ENCODE measurements at places on chromosomes 4 and X.

GRCh38 chr4:177975315-177975987 is 533.2 kb upstream of the AGA start:
- DNase-seq = no peak

GRCh38 chr4:108431986-108432385 is 188.4 kb upstream of the RPL34 start:
- DNase-seq = no peak

DNA sequence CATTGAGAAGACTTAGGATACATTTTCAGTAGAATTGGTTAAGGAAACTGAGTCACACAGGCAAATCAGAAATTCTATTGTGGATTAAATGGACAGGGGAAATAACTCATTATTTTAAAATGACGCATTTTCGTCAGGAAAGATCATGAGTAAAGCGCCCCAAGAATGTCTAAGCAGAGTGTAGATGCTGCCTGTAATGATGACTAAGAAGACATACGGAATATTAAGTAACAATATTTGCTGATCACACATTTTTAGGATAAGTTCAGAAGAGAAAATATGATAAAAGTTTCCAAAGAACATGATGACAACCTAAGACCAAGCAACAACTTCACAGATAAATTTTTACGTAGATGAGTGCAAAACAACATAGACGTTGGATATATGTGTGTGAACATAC is 596.3 kb upstream of the TENM3 start:
- DNase-seq = no peak

GRCh38 chr4:37858872-37859271 is 32.0 kb upstream of the TBC1D1 start:
- DNase-seq = no peak

DNA sequence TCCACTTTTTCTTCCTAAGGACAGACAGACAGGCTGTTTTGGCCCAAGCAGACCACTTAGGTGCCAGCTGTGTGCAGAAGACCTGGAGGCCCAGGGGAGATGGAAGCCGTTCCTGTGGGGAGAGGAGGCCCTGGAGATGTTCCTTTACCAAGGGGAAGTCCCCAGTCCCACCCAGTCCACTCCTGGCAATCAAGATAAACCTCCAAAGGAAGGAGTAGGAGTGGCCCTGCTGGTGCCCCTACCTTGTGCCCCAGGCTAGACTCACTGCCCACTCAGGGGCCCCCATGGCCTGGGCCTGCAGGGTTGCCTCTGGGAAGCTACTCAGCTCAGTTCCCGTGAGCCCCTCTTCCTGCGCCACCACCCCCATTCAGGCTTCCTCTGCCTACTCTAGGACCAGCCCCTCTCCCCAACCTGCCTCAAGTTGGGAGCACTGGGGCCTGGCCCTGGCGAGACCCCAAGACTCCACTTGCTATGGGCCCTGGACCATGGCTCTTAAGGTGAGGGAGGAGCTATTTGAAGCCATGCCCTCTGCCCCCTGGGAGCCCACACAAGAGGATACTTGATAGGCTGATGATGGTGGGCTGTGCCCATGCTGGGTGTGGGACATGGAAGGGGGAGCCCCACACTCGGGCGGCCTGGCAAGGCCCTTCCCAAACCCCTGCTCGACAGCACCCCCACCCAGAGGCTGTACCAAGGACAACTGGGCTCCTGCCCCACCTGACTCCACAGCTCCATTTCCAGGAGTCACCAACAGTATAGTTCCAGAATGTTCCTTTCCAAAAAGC is 24.8 kb upstream of the RNF4 start:
- DNase-seq = no peak

- DNase-seq = no peak
Observed at GRCh38 chr4:48596336-48596735, 106.3 kb downstream of the ZAR1 start.

GRCh38 chr4:151641167-151641566 is 119.6 kb downstream of the GATB start:
- no peak for DNase-seq

- DNase-seq = no peak
Observed at GRCh38 chrX:155896512-155896911, 15.4 kb downstream of the VAMP7 start.

- DNase-seq = no peak
Observed at GRCh38 chrX:118272242-118272641, 73.7 kb upstream of the WDR44 start.

DNA sequence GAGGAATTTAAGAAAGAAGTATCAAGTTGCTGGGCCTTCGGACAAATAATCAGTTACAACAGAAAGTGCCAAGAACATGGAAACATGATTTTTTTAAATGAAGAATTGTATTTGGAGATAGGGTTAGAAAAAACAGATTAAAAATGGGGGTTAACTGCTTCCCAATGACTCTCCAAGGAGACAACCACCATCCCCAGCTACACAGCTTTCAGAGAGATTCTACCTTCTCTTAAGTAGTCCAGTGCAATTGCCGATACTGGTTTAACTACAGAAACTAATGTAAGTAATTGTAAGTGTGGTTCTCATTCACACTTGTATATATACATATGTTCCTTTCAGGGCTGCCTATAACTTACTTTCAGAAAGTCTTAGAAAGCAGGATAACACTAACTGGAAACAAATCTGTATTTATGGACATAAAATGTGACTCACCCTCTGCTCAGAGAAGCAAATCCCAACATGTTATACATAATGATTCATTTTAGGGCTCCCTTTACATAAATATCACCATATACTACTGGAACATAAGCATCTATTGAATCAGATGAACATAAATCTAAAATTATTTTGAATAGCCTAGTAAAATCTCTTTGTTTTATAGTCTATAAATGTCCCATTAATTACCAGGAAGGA is 248.9 kb upstream of the UGT8 start:
- DNase-seq = no peak

DNA sequence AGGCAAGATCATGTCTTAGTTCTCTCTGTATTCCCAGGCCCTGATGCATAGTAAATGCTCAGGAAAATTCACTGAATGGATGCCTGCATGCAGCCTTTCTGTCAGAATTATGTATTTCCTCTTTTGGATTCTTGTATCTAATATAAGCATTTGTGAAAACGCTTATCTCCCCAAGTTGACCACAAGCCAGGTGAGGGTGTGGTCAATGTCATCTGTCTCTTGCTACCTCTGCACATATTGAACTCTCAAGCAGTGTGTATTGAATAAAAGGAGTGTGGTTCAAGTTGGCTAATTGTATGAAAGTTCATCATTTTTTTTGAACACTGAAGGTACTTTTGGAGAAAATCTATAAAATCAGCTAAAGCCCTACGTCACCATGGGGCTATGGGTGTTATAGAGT is 84.3 kb downstream of the CNGA2 start:
- no peak for DNase-seq

- DNase-seq = no peak
Observed at GRCh38 chr4:12770351-12770750, 713.8 kb downstream of the RAB28 start.

- DNase-seq = no peak
Observed at GRCh38 chrX:109812236-109812635, 79.2 kb upstream of the ACSL4 start.

GRCh38 chrX:140701480-140701879 is 8.1 kb upstream of the LINC00632 start:
- no peak for DNase-seq

- DNase-seq = no peak
Observed at GRCh38 chr4:38769441-38769840, 13.3 kb downstream of the TLR10 start.

- no peak for DNase-seq
Observed at GRCh38 chrX:68978255-68978654, 149.4 kb downstream of the EFNB1 start.

DNA sequence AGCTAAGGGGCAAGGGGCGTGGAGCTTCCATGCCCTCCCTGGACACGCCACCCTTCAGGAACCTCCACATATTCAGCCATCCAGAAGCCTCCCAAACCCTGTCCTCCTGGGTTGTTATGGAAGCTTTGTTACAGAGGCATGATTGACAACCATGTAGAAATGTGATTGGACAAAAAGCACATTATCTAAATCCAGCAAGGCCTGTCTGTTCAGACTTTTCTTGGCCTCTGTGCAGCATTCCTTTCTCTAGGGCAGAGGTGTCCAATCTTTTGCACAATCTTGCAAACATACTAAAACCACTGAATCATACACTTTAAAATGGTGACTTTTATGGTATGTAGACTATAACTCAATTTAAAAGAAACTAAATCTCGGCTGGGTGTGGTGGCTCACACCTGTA is 12.7 kb downstream of the STEEP1 start:
- DNase-seq = no peak

- DNase-seq = peak; percentile 29
Observed at GRCh38 chrX:40202456-40202855, 104.7 kb upstream of the BCOR start.

DNA sequence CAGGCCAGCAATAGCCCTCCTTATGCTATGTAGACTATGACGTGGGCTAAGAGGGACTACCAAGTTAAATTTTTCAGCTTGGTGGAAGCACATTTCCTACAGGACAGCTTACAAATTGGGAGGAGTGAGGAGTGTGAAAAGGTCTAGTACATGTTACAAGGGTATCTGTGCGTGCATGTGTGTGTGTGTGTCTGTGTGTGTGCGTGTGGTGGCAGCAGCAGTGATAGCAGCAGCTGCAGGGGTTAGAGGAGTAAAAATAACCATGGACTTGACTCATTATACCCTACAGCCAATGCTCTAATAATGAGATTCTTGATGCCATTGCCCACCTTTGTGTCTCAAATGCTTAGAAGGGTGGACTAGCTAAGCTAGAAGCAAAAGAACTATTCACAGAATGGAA is 88.6 kb downstream of the SLC9A7 start:
- DNase-seq = no peak

DNA sequence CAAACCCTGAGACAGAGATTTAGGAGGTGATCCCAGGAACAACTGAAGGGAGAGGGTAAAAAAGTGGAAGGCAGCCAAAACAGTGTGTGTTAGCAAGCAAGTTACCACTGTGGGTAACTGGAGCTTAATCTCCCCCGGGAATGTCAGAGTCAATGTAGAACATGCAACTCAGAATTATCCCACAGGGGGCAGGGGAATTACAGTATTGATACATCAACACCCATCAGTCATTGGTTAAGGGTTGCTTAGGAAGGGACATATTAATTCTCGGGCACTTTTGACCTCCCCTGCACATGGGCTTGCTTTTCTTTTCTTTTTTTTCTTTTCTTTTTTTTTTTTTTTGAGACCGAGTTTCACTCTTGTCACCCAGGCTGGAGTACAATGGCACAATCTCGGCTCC is 29.3 kb downstream of the CXorf58 start:
- no peak for DNase-seq

- no peak for DNase-seq
Observed at GRCh38 chr4:189162888-189163287, 777.8 kb upstream of the FRG1 start.

- no peak for DNase-seq
Observed at GRCh38 chr4:122997463-122998101, 75.2 kb upstream of the NUDT6 start.

- DNase-seq = no peak
Observed at GRCh38 chr4:13218326-13218958, 265.7 kb downstream of the RAB28 start.

- no peak for DNase-seq
Observed at GRCh38 chrX:37755025-37755424, 24.8 kb upstream of the CYBB start.

DNA sequence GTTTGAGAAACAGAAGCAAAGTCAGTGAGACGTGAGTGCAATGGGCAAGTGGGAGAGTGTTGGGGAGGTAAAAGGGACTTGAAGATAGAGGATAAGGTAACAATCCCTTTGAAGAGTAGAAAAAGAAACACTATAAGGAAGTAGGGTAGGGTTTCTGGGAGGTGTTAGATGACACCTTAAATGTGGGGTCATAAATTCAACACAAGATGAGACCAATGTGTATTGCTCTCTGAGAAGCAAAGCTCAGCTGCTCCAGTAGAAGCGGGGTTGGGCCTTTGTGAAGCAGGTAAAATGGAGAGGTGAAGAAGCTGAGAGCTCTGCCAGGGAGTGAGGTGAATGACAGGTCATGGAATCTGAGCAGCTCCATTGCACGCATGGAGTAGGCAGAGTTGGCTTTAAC is 85.3 kb downstream of the REELD1 start:
- no peak for DNase-seq

GRCh38 chr4:184529283-184529682 is 54.9 kb upstream of the IRF2 start:
- DNase-seq = no peak

- no peak for DNase-seq
Observed at GRCh38 chr4:96993560-96993959, 1149.7 kb downstream of the STPG2 start.

DNA sequence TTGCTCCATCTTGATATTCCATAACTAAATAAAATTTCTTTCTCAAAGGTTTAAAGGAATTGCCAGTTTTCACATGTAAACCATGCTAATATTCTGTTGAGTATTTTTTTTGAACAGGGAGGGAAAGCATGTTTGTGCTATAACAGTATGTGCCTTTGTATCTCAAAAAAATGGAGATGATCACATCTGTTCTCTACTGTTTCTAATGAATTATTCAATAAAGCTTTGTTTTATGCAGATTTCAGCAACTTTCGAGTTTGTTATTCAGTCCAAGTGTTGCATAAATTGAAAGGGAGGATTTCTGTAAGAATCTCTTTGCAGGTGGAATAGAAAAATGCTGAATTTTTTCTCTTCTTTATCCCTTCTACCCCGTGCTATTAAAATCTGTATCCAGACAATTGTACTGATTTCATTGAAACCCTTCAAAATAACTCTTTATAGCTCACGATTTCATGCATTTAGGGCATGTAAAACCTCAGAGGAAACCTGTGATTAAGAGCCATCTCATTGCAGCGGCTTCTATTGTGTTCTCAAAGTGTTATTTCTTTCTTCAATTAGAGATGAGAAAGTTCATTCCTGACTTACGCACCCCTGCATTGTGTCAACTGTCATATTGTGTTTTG is 42.1 kb downstream of the NEIL3 start:
- no peak for DNase-seq

GRCh38 chrX:106069048-106069447 is 30.5 kb upstream of the SERPINA7 start:
- no peak for DNase-seq
